MCF 10A (cell line): ENCODE measurements at places on chromosomes 1 and 21. TPM values are rescaled to one million over a fixed set of nuclear protein-coding genes. Genes with fewer than 3 reads are reported as not detected.

Gene S100A8
- total RNA-seq = 46.9 and 80.4 TPM in 2 replicates

Gene NCSTN
- 125 and 129 TPM in 2 replicates for total RNA-seq

Gene IFI44L
- total RNA-seq = 8.0 and 11.9 TPM in 2 replicates

Gene CD5L
- total RNA-seq = not detected in 2 replicates

Gene ZNF683
- not detected in 2 replicates for total RNA-seq

Gene SAMD13
- 1.2 and 1.3 TPM in 2 replicates for total RNA-seq

Gene APOBEC4
- total RNA-seq = not detected in 2 replicates

Gene PRKAA2
- total RNA-seq = 0.72 and 1.0 TPM in 2 replicates

DNA sequence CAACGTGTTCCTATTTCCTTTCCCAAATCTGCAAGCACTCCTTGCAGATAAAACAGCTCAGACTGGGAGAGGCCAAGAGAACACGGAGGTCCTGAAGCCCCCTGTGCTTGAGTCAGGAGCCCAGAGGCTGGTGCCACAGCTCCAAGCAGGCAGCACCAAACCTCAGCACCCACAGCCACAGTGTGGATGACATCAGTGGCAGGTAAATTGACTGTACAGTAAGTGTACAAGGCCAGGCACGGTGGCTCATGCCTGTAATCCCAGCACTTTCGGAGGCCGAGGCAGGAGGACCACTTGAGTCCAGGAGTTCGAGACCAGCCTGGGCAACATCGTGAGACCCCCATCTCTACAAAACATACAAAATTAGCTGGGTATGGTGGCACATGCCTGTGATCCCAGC, 1.9 kb upstream of the COL6A1 start:
- H3K4me3 ChIP-seq = no peak overlapping the region
- no peaks in the 10 kb centered on the region for H3K4me1 ChIP-seq
- no peaks in the 10 kb centered on the region for H3K36me3 ChIP-seq
- H3K27me3 ChIP-seq = peaks cover 21% of the 10 kb centered on the region

GRCh38 chr1:112904831-112905261, 51.1 kb downstream of the SLC16A1 start:
- H3K4me3 ChIP-seq = peak overlapping the region; percentile 11
- peak overlapping the region; percentile 92 for H3K27ac ChIP-seq
- peaks cover 35% of the 10 kb centered on the region for H3K4me1 ChIP-seq
- DNase-seq = peak; percentile 47
- H3K36me3 ChIP-seq = peaks cover 26% of the 10 kb centered on the region
- H3K27me3 ChIP-seq = no peaks in the 10 kb centered on the region

GRCh38 chr1:101943237-101943636, 53.5 kb downstream of the OLFM3 start:
- no peak for DNase-seq
- no peaks in the 10 kb centered on the region for H3K36me3 ChIP-seq

DNA sequence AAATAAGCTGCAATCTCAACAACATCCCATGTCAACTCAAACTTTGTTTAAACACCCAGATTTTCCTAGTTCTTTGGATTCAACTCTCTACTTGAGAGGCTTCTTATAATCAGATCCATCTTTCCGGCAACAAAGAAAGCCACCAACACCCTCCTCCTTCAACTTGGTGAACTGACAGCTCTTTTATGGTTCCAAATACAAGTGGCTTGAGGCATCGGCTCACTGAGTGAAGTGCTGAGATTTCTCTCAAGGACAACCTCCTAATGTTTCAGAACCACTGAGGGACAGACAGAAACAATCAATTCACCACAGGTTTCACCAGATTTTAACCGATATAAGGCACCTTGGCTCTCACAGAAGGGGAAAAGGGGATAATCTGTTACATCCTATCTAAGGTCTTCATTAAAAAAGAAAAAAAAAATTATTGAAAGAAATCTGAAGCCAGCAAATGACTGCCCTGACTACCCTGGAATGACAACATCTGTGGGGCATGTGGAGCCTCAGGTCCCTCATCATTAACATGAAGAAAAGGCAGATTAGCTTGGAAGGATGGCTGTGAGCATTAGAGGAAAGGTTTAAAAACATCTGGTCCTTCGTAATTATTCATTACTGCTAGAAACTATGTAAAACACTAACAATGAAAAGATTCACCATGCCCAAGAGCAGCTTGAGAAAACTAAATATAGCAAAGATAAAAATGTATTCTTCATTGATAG, 50.9 kb downstream of the PTPN14 start:
- DNase-seq = no peak
- H3K27ac ChIP-seq = no peak overlapping the region
- peaks cover 24% of the 10 kb centered on the region for H3K36me3 ChIP-seq
- H3K27me3 ChIP-seq = no peaks in the 10 kb centered on the region
- no peak overlapping the region for H3K4me3 ChIP-seq

DNA sequence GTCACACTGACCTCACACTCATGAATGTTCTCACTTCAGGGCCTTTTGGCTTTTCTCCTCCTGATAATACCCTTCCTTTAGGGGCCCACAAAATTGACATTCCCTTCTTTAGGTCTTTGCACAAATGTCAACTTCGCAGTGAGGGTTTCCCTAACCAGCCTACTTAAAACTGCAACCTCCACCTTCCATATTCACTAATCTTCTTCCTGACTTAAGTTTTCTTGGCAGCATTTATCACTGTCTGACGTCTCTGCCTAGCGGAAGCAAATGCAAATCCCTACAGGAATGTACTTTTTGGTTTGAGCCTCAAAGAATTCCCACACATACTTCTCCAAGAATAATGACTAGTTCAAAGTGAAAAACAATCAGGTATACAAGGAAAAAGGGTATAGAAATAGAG, 32.8 kb downstream of the INTS7 start:
- H3K4me3 ChIP-seq = no peak overlapping the region
- no peak for DNase-seq
- no peak overlapping the region for H3K27ac ChIP-seq
- no peaks in the 10 kb centered on the region for H3K4me1 ChIP-seq
- H3K27me3 ChIP-seq = no peaks in the 10 kb centered on the region

- no peak overlapping the region for H3K4me3 ChIP-seq
- H3K27me3 ChIP-seq = peaks cover 30% of the 10 kb centered on the region
- DNase-seq = no peak
- no peaks in the 10 kb centered on the region for H3K4me1 ChIP-seq
- H3K27ac ChIP-seq = no peak overlapping the region
These were observed 5.3 kb upstream of the ALDH9A1 start for GRCh38 chr1:165703648-165704047.

DNA sequence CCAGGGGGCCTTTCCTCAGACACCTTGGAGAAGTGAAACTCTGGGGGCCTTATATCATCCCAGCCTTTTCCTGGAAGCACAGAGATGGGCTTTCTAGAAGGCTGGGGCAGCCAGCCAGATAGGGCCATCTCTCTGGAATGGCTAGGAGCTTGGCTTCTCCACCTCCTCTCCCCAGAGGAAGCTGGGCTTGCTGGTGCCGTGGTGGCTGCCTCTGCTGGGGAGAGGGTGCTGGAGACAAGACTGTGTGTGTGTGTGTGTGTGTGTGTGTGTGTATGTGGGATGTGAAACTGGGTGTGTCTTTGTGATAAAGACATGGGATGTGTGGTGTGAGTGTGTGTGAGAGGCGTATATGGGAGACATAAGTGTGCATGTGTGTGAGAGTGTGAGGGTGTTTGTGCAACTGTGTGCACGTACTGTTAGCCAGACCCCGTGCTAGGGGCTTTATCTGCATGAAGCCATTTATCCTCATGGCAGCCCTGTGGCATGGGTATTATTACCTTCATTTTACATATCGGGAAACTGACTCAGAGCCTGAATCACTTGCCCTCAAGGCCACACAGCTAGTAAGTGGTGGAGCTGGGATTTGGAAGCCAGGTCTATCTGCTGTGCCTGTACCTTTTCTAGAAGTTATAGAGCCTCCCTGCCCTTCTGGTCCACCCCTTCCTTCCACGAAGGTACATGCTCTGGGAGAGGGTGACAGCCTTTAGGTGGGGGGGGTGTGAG, 44.2 kb downstream of the PTPRU start:
- H3K27me3 ChIP-seq = no peaks in the 10 kb centered on the region
- no peak overlapping the region for H3K27ac ChIP-seq
- H3K36me3 ChIP-seq = peaks cover 46% of the 10 kb centered on the region
- peaks cover 7% of the 10 kb centered on the region for H3K4me1 ChIP-seq
- no peak overlapping the region for H3K4me3 ChIP-seq

DNA sequence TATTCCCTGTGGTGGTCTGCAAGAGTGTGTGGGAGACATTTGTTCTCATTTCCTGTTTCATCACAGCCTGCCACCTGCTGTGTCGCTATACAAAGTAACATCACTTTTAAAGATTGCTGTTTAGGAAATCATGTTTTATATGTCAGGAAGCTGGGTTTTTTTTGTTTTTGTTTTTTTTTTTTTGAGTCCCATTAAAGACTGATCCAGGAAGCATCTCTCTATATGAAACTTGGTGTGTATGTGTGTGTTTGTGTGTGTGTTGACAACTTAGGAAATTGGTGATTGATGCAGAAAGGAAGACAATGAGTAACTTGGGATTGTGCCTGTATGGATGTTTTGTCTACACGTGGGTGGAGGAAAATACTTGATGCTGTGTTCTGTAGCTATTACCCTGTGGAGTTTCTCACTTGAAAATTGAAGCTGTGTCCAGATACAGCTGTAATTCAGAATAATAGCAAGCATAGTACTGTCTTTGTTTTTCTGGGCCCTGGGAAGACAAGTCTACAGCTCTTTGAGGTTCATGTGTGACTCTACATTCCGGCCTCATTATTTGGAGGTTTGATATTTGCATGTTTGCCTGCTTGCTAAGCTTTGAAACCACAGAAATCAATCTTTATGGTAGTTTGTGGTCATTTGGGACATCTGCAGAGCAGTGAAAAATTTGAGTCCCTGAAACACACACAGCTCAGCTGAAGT, 47.9 kb downstream of the LAMC1 start:
- H3K4me1 ChIP-seq = peaks cover 52% of the 10 kb centered on the region
- peak; percentile 47 for DNase-seq
- H3K27ac ChIP-seq = peak overlapping the region; percentile 73
- H3K4me3 ChIP-seq = no peak overlapping the region

- DNase-seq = no peak
- no peak overlapping the region for H3K27ac ChIP-seq
- H3K4me1 ChIP-seq = no peaks in the 10 kb centered on the region
- no peaks in the 10 kb centered on the region for H3K36me3 ChIP-seq
- no peak overlapping the region for H3K4me3 ChIP-seq
These were observed 5.8 kb upstream of the CD1C start for GRCh38 chr1:158283965-158284364.

- no peak overlapping the region for H3K27ac ChIP-seq
- peaks cover 73% of the 10 kb centered on the region for H3K36me3 ChIP-seq
- no peaks in the 10 kb centered on the region for H3K27me3 ChIP-seq
- H3K4me3 ChIP-seq = no peak overlapping the region
These were observed 79.9 kb upstream of the LAMC2 start for GRCh38 chr1:183106166-183106565.

DNA sequence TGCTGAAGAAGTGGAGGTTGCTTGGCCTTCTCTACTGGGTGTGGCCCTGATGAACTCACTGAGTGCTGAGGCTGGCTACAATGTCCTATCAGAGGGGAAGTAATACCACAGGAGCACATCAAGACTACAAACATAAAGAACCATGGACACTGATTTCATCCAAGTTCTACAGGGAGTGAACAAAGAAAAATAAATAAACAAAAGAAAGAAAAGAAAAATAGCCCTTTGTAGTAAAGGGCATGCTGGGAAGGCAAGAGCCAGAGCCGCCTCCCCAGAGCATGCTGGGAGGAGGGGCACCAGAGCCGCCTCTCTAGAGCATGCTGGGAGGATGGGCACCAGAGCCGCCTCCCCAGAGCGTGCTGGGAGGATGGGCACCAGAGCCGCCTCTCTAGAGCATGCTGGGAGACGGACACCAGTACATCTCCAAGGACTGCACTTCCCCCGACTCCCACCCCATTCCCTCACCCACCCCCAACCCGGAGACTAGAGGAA, 65.9 kb downstream of the LAMC2 start:
- H3K4me3 ChIP-seq = no peak overlapping the region
- peak overlapping the region; percentile 43 for H3K27ac ChIP-seq
- no peaks in the 10 kb centered on the region for H3K27me3 ChIP-seq
- DNase-seq = no peak
- H3K36me3 ChIP-seq = peaks cover 10% of the 10 kb centered on the region

DNA sequence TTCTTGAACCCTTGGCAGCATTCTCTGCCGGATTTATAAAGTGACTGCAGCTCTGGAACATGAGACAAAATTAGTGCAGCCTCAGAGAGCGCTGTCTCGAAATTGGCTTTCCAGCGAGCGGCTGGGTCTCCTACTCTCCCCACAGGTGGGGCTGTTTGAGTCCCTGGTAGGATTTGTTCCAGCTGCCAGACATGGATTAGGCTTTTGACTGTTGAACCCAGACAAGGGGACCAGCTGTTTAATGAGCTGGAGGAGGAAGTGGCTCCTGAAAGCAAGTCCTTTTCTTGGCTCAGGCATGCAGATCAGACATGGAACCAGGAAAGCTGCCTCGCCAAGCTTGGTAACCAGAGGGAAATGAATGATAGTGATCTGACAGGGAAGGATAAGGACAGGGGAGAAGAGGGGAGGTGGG, 69.6 kb downstream of the UBIAD1 start:
- DNase-seq = no peak
- H3K27ac ChIP-seq = no peak overlapping the region
- no peak overlapping the region for H3K4me3 ChIP-seq
- H3K27me3 ChIP-seq = peaks cover 29% of the 10 kb centered on the region

GRCh38 chr1:101131239-101131843, 105.5 kb upstream of the S1PR1 start:
- H3K36me3 ChIP-seq = peaks cover 5% of the 10 kb centered on the region
- no peak overlapping the region for H3K4me3 ChIP-seq
- H3K4me1 ChIP-seq = no peaks in the 10 kb centered on the region
- no peaks in the 10 kb centered on the region for H3K27me3 ChIP-seq

- H3K27me3 ChIP-seq = peaks cover 35% of the 10 kb centered on the region
- no peak overlapping the region for H3K27ac ChIP-seq
- DNase-seq = no peak
- no peak overlapping the region for H3K4me3 ChIP-seq
These were observed 55.1 kb downstream of the COL18A1 start for GRCh38 chr21:45460011-45460565.
